ENCODE measurements at places on chromosomes 12 and 14.

- DNase-seq = no peak
Measured at GRCh38 chr14:30958555-30959407, 66.7 kb upstream of the AP4S1 start.

DNA sequence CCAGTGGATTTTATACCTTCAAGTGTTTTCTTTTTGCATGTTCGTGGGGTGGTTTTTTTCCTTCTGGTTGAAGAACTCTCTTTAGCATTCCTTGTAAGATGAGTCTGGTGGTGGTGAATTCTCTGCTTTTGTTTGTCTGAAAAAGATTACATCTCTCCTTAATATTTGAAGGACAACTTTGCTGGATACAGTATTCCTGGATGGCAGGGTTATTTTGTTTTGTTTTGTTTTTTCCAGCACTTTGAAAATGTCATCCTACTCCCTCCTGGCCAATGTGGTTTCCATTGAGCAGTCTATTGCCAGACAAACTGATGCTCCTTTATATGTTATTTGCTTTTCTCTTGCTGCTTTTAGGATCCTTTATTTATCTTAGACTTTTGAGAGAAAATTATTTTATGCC lies 43.2 kb upstream of the ZFP36L1 start:
- DNase-seq = no peak

- no peak for DNase-seq
Measured at GRCh38 chr12:104605685-104606084, 148.9 kb downstream of the CHST11 start.

DNA sequence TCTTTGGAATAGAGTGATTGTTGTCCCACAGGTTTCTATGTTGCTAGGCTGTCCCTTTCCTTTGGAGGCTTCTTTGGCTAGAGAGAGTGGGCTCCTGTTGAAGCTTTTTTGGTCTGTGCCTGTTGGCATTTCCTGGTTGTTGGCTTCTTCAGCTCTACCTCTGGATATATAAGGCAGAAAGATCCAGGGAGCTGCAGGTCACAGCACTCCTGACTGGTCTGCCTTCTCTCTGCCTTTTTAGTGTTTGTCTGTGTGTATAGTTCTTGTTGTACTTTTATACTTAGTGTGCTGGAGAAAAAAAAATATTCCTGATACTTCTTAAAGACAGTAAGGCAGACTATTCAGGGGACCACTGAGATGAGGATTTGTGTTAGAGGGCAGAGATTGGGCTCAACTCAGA lies 202.7 kb downstream of the FBXL14 start:
- no peak for DNase-seq

- DNase-seq = no peak
Measured at GRCh38 chr12:49220972-49221371, 32.1 kb upstream of the TUBA1A start.

DNA sequence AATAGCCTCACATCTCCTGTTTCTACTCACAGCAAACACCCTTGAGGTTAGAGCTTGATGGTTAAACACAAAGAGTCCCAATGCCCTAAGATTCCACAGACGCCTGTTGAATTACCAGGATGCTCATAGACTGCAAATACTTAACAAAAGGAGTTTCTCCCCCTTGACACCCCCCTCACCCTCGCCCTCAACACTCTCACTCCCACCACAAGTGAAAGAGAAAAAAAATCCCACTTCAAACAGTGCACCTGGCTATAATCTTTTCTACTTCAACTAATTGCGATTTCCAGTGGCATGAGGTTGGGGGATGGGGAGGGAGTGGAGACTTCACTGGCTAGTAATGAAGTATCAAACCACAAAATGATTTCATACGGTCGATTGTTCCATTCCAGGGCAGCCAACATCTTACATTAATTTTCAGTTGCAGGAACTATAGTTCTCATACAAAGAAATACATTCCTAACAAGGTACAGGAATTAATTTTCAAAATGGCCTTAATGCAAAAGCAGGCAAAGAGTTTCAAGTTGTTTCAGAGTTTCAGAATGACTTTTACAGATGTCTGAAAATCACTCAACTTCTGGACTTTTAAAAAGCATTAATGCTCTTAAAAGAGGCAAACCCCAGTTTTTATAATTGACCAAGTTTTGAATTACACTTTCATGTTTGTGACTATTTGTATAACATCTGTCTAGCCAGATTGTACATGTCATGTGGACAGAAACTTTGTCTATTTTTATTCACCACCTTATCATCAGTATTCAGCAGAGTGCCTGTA lies 390.7 kb downstream of the C12orf75 start:
- DNase-seq = no peak

- no peak for DNase-seq
Measured at GRCh38 chr14:20846560-20846959, 43.9 kb upstream of the RNASE1 start.

- DNase-seq = no peak
Measured at GRCh38 chr12:92414170-92415070, 268.8 kb upstream of the BTG1 start.

- peak; percentile 25 for DNase-seq
Measured at GRCh38 chr12:76030341-76031080, 1.1 kb downstream of the PHLDA1 start.

All from AML-193 (cell line).